A673 (cell line): ENCODE measurements at places on chromosomes 16 and 17.
A peak's percentile ranks its signal among the peaks of the same experiment; 100 is the strongest.

- DNase-seq = no peak
These were observed 24.8 kb downstream of the KLHDC4 start for GRCh38 chr16:87740909-87741424.

GRCh38 chr17:1764284-1764683 lies 2.4 kb downstream of the SERPINF1 start:
- DNase-seq = no peak

GRCh38 chr16:5030251-5030870 lies 3.4 kb downstream of the NAGPA start:
- DNase-seq = no peak

DNA sequence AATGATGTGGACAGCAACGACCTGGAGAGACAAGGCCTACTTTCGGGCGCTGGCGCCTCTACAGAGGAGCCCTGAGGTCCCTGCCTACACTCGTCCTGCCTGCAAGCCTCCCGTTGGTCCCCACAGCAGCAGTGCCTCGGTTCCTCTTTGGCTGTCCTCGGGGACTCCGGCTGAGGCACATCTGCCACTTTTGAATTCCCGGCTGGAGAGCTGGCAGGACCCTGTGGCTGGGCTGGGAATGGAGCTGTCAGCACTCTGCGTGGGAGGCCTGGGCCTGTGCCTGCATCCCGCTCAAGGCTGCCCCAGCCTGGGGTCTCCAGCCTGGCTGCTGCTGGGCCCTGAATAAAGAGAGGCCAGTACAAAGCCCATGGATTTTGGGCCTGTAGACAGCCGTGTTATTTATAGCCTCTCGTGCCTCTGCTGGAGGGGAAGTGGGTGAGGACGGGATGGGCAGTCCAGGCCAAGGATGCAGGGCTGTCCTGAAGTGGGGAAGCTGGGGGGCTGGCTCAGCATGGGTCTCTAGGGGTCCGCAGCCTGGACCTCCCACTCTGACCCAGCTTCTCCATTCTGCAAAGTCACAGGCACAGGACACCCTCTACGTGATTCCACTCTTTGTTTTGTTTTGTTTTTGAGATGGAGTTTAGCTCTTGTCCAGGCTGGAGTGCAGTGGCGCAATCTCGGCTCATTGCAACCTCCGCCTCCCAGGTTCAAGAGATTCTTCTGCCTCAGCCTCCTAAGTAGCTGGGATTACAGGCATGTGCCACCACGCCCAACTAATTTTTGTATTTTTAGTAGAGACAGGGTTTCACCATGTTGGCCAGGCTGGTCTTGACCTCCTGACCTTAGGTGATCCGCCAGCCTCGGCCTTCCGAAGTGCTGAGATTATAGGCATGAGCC lies 10.6 kb upstream of the SPNS2 start:
- no peak for DNase-seq

DNA sequence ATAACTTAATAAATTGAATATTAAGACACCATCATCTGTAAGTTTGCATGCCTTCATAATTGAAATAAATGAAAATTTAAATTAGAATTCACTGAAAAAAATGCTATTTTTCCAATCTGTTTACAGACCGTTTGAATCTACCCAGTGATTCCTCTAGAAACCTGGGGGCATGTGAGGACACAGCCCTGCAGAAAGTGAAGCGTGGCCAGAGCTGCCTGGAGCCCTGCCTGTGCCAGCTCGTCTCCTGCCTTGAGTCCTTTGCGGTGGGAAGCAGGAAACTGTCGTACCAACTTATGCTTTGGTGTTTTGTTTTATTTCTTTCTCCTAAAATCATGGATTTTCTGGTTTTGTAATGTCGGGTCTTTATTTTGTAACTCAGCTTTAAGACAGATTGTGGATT lies 67.8 kb upstream of the FA2H start:
- DNase-seq = no peak

DNA sequence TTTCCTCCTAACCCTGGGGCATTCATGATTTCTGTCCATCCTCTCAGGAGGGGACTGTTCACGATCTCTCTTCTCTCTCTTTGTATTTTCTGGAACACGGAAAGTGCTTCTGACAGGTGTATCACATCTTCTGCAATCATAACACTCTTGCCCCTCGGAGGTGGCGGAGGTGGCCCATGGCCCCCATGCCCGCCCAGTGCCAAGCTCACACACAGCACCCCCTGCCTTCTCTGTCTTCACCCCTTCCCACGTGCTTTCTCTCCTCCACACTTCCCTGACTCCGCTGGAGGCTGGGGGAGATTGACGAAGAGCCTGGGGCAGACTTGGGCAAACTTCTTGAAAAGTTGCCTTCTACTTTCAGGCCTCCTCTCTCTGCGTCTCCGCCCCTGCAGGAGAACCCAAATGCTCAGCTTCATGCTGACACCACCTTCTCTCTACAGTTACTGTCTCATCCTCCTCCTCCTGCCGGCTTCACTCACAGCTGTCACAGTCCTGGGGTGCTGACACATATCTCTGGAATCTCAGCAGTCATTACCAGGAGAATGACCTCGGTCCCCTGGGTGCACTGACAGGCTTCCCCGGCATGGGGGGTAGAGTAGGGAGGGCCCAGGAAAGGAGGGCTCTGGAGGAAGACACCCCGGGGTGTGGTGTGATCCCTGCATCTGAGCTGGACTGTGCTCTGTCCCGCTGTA lies 127.1 kb downstream of the ENGASE start:
- DNase-seq = peak; percentile 58

- no peak for DNase-seq
These were observed 18.5 kb upstream of the TOB1 start for GRCh38 chr17:50884439-50885311.

DNA sequence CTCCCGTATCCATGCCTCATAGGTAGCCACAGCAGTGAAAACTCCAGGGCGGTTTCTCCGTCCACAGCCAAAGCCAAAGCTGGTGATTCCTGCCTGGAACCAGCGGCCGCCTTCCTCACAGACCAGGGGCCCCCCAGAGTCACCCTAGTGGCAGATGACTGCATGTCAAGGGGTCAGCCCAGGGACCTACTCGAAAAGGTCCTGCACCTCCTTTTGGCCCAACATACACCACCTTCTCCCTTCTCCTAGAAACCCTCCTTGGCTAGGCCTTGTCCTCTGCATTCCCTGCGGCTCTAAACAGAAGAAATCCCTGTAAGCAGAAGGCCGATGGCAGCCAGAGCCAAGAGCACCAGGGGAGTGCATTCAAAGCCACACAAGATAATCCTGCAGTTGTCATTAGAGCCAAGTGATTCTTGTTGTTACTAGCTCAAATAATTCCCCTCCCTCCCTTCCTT lies 6.1 kb downstream of the PRSS36 start:
- no peak for DNase-seq

DNA sequence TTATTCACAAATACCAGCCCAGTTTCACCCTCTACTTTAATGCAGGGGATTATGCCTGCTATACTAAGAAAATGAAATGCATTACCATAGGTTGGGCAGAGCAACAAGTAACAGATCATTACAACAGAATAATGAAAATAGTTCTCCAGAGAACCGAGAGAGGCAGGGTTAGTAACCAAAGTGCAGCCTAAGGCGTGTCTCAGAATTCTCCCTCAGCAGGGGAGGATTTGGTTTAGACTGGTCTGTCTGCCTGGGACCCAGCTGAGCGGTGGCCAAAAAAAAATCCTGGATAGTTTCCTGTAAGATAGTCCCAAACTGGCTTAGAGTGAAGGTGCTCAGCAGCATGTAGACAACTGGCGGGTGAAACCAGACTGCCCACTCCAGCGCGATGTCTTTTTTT lies 30.8 kb upstream of the ADCY7 start:
- DNase-seq = peak; percentile 41

- DNase-seq = no peak
These were observed 6.3 kb upstream of the NETO2 start for GRCh38 chr16:47150067-47150466.

- no peak for DNase-seq
These were observed 167.5 kb downstream of the CDK5R1 start for GRCh38 chr17:32654324-32654723.

- no peak for DNase-seq
These were observed 13.2 kb upstream of the NKD1 start for GRCh38 chr16:50534958-50535357.

DNA sequence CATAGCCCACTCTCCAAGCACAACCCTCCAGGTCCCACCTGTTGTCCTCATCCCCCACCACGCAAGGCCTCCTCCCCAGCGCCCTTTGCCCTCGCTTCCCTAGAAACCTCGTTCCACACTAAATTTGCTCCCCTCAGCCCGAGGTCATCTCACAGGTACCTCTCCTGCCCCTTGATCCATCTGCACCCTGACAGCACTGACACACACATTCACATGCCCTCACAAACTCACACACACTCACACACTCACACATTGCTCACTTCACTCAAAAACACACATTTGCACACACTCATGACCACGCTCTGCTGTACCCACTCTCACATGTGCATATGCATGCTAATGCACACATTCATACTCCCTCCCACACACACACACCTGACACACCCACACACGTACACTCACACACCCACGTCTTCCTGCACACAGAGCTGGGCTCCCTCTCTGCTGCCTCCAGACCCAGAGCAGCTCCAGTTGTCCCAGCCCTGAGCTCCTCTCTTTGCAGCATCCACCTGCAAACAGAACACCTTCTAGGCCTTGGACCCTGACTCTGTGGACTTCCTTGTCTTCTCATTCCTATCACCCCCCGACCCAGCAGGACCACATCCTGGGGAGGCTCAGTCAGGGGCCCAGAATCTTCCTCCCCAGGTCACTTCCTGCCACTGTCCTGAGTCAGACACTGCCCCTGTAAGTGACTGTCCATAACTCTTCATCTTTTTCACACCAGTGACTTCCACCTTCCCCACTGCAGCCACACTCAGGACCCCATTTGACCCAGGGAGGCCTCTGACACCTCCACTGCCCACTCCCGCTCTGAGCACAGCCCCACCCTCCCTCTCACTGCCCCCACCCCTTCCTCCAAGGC lies 4.9 kb downstream of the ASGR2 start:
- DNase-seq = no peak

- no peak for DNase-seq
These were observed 83.6 kb upstream of the PLEKHM1 start for GRCh38 chr17:45573924-45574770.

DNA sequence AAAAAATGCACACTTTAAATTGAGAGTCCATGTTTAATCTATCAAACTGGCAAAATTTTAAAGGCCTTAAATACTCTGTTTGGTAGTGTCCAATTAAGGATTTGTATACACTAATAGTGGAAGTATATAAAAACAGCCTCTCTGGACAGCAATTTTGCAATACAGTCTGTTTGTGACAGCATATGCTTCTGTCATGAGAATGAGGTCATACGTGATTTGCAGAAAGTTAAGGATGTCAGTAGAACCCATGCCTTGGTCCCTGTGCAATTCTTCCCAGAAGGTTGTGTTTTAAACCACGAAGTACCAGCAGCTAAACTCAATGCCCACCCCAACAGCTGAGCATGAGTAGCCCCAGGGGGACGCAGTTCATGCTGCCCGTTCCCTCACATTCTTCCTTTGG lies 78.4 kb downstream of the AIPL1 start:
- DNase-seq = no peak

DNA sequence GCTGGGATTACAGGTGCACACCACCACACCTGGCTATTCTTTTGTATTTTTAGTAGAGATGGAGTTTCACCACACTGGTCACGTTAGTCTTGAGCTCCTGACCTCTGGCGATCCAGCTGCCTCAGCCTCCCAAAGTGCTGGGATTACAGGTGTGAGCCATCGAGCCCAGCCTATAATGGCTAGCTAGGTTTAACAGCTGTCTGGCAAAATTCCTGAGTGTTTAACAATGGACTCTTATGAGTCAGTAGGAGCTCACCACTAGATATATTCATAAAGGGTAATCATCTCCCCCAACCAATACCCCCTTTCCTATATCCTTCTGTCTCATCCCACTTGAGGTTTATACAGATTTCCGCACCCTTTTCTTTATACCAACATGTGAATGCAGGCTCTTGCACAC lies 91.5 kb upstream of the CDH13 start:
- DNase-seq = no peak

- DNase-seq = no peak
These were observed 5.6 kb upstream of the SPATA20 start for GRCh38 chr17:50541402-50541715.

DNA sequence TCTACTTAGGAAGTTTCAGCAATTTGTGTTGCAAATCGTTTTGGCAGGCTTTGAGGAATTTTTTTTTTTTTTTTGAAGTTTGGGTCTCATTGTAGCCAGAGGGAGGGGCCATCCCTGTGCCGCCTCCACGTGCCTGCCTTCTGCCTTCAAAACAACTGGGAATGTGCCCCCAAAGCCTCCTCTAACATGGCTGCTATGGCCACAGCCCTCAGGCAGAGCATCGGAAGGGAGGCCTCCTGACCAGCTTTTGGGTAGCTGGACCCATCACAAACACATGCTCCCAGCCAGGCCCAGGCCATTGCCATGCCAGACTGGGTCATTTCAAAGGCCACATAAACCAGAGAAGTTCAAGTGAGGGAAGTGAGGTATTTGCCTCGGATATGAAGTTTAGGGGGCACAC lies 21.5 kb downstream of the C16orf82 start:
- no peak for DNase-seq

GRCh38 chr16:7382521-7382920 lies 49.9 kb downstream of the RBFOX1 start:
- no peak for DNase-seq

GRCh38 chr16:1906846-1907165 lies 11.4 kb downstream of the HS3ST6 start:
- no peak for DNase-seq

GRCh38 chr17:13995856-13996271 lies 73.4 kb upstream of the COX10 start:
- DNase-seq = no peak

DNA sequence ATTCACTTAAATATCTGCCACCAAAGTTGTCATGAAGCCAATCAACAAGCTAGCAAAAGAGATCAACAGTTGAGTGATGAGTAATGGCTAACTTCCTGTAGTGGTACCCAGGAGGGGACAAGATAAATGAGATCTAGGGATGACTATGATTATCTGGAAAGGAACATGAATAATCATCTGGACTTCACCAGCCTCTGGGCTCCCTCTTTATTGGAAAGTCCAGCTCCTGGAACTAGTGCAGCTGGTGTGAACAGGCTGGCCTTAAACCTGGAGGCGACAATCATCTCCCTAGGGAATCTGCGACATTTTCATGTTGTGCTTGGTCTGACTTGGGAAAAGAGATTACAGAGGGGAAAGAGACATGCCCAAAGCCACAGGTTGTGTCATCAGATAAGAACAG lies 518.6 kb downstream of the GRIN2A start:
- DNase-seq = no peak
